ENCODE measurements at places on chromosomes 7 and 10. TPM values are rescaled to one million over a fixed set of nuclear protein-coding genes. Genes with fewer than 3 reads are reported as not detected.

DRGX gene
- not detected for total RNA-seq

OR2A1 gene
- not detected for total RNA-seq

PLPP4 gene
- total RNA-seq: not detected

EPO gene
- total RNA-seq: not detected

RBP3 gene
- not detected for total RNA-seq

MYO3A gene
- not detected for total RNA-seq

OPN4 gene
- total RNA-seq: 0.25 TPM

CUZD1 gene
- total RNA-seq: 0.16 TPM

ANKRD30A gene
- total RNA-seq: not detected

HTR5A gene
- not detected for total RNA-seq

VPS37D gene
- 3.1 TPM for total RNA-seq

SEMA3A gene
- total RNA-seq: 1.9 TPM

USP6NL gene
- total RNA-seq: 7.9 TPM

DLD gene
- total RNA-seq: 342 TPM

PRSS37 gene
- not detected for total RNA-seq

ITPRID1 gene
- total RNA-seq: not detected

MYPN gene
- 124 TPM for total RNA-seq

GPR26 gene
- total RNA-seq: not detected

SFTPA1 gene
- not detected for total RNA-seq

FAM25A gene
- total RNA-seq: not detected

ASB10 gene
- total RNA-seq: 35.4 TPM

CLDN3 gene
- total RNA-seq: not detected

NPS gene
- total RNA-seq: not detected

LMBR1 gene
- 37.6 TPM for total RNA-seq

NAT16 gene
- total RNA-seq: not detected

NRCAM gene
- total RNA-seq: 0.14 TPM
